ENCODE measurements at places on chromosomes 12 and 14. TPM values are rescaled to one million over a fixed set of nuclear protein-coding genes. Genes with fewer than 3 reads are reported as not detected.

PLEKHD1 gene
- total RNA-seq: 0.08 TPM

SYNE3 gene
- 114 TPM for total RNA-seq

DGLUCY gene
- total RNA-seq: 20.4 TPM

KLHL42 gene
- 29.2 TPM for total RNA-seq

DMAC2L gene
- 17.7 TPM for total RNA-seq

TMPRSS12 gene
- total RNA-seq: not detected

PLEKHG3 gene
- 96.3 TPM for total RNA-seq

PRH2 gene
- not detected for total RNA-seq

LALBA gene
- total RNA-seq: not detected

A2M gene
- total RNA-seq: 1.2 TPM

SERPINA1 gene
- total RNA-seq: not detected

JPH4 gene
- total RNA-seq: not detected

ACRBP gene
- 0.73 TPM for total RNA-seq

LYZ gene
- total RNA-seq: 0.21 TPM

Measured in osteocyte (in vitro differentiated cells).